Stimulated activated CD4-positive, alpha-beta T cell treated with anti-CD3 and anti-CD28 coated beads, Interleukin-2, amount 100 ng/mL, for 48 hours (primary cell): ENCODE measurements at places on chromosomes 13 and 19.

DNA sequence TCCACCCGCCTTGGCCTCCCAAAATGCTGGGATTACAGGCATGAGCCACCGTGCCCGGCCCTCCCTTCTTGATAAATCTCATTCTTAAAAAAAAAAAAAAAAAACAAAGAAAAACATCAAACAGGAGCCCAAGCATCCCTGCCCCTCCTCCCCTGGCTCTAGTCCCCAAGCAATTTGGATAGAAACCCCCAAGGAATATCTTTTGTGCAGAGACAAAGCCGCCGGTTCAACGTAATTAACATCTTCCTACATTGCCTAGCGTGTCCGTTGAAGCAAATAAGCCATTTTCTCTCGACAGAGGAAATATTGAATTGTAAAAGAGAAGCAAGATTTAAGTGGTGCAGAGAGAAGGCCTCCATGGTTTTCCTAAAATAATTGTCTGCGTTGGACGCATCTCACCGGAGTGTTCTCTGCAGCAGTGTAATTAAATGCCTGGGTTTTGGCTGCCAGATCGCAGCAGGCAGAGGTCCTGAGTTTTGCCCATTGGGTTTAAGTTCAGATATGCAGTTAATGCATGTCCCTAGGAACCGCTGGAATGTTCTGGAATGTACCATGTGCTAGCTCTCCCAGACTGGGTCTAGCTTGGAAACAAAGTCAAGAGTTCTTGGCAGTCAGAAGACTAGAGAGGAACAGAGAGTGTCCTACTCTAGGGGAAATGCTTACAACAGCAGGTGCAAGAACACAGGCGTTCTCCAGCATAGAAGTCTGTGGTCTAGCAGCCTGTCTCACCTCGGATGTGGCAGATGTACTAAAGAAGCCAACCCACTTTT lies 30.8 kb downstream of the PIN1 start:
- no peak for DNase-seq

GRCh38 chr13:103487841-103488240 lies 421.6 kb upstream of the SLC10A2 start:
- DNase-seq: no peak

GRCh38 chr19:46529622-46530451 lies 34.2 kb upstream of the PNMA8B start:
- peak; percentile 76 for DNase-seq

- no peak for DNase-seq
These were observed 167.0 kb downstream of the COG6 start for GRCh38 chr13:39822437-39822836.
